ENCODE measurements at places on chromosomes 12 and 14.

DNA sequence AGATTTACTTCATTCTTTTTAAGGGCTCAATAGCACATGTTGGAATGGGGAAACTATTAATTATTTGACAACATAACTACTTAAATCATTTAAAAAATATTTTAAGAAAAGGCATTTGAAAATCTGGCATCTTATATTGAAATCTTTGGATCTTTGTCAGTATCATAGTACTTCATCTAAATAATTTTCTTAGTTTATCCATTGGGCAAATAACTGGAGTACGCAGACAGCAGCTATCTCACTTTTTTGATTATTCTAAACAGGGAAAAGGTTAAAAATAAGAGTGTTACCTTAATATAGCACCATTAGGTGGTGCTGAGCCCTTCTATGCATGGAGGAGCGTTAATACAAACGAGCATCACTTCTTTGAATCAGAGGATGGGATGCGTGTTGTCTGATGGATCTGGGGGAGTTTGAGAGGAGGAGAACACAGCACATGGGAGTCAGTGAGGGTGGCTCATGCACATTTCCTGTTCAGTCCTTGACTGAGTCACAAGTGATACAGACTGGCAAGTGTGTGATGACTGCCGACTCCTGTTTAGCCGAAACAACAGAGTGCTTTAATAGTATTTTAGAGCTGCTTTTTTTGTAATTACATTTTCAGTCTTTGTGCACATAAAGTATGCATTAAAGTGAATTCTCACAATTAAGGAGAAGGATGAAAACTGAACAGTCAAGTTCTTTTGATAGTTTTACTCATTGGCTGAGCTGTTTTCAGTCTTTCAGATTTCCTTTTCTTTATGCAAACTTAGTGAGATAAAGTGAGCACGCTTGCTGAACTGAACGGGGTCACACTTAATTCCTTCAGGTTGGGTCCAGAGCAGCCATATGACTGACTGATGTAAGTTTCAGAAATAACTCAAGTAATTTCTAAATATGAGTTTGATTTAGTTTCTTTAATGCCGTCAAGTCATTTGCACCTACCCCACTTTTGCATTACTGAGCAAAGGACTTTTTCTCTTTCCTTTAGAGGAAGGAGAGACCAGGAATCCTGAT is 92.7 kb downstream of the DIP2B start:
- DNase-seq: peak; percentile 5

- DNase-seq: no peak
These were observed 33.6 kb downstream of the PAWR start for GRCh38 chr12:79657136-79657535.

- no peak for DNase-seq
These were observed 98.9 kb downstream of the RERG start for GRCh38 chr12:15122344-15122743.

GRCh38 chr12:131002216-131002631 is 48.5 kb downstream of the ADGRD1 start:
- no peak for DNase-seq

GRCh38 chr12:21941506-21942376 is 515 bp upstream of the ABCC9 start:
- no peak for DNase-seq

GRCh38 chr14:92787554-92787953 is 6.6 kb upstream of the GOLGA5 start:
- DNase-seq: no peak

DNA sequence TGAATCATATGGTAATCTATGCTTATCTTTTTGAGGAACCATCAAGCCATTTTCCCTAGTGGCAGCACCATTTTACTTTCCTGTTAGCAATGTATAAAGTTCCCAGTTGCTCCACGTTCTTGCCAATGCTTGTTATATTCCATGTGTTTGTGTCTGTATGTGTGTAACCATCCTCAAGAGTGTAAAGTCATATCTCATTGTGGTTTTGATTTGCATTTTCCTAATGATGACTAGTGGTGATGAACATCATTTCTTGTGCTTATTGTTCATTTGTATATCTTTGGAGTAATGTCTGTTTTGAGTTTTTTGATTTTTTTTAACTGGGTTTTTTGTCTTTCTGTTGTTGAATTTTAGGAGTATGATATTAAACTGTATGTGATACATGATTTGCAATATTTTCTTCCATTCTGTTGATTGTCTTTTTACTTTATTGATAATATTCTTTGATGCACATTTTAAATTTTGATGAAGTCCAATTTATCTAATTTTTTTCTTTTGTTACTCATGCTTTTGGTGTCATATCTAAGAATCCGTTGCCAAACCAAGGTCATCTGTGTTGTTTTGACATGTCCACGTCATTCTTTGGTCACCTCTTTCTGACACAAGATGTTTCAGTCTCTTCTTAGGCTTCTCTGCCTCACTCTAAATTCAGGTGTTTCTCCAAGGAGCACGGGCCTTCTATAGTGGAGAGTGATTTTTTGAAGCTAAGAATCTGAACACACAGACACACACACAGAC is 36.1 kb downstream of the PPHLN1 start:
- no peak for DNase-seq

DNA sequence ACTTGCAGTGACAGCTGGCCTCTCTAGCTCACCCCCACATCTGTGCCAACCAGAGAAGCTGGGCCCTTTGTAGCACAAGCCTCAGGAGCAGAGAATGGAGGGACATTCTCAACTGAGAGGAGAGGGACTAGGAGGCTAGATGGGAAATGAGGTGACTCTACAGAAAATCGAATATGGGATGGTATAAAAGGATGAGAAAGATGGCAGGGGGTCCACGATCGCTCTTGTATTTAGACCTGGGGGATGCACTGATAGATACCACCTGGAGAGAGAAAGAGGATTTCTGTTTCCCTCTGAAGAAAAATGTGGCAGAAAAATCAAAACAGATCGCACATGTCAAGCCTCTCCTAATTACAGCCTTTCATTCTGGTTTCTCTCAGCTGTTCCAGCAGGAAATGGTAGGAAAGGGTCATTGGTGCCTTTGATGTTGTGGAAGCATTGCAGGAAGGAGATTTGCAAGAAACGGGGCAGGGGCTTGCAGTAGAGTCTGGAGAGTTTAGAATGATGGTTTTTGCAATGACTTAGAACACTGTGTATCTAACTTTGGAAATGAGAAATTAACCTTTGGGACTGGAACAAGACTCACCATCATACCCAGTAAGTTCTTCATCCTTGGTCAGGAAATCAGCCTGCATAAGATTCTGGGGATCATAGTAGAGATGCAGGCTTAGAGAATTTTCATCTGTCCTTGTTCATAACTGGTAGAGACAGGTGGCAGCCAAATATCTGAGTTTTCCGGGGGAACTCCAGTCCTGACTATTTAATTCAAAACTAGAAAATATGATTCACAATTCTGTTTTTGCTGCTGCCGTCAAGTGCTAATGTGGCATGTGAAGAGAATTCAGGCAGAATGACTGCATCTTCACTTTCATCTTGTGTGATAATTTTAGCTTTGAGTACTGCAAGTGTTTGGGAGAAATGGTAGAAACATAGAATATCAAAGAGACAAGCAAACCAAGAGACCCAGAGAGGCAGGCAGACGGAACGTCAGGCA is 98.8 kb downstream of the DAD1 start:
- no peak for DNase-seq
